ENCODE measurements at places on chromosomes 7 and 10.

DNA sequence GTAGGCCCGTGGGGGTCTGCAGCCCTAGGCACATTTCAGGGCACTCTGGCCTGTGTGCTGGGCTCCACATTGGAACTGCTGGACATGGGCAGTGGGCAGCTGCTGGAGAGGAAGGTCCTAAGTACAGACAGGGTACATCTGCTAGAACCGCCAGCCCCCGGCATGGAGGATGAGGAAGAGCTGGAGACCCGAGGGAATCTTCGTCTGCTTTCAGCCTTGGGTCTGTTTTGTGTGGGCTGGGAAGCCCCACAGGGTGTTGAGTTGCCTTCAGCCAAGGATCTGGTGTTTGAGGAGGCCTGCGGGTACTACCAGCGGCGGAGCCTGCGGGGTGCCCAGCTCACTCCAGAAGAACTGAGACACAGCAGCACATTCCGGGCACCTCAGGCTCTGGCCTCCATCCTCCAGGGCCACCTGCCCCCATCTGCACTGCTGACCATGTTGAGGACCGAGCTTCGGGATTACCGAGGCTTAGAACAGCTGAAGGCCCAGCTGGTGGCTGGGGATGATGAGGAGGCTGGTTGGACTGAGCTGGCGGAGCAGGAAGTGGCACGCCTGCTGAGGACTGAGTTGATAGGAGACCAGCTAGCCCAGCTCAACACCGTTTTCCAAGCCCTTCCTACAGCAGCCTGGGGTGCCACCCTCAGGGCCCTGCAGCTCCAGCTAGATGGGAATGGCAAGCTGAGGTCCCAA lies 1.4 kb downstream of the HPS6 start:
- no peak for DNase-seq

- no peak for DNase-seq
Measured at GRCh38 chr7:31445686-31446355, 68.1 kb upstream of the ITPRID1 start.

- DNase-seq: no peak
Measured at GRCh38 chr10:102001435-102002068, 54.4 kb downstream of the ARMH3 start.

- no peak for DNase-seq
Measured at GRCh38 chr7:48426966-48427555, 255.8 kb downstream of the ABCA13 start.

- no peak for DNase-seq
Measured at GRCh38 chr10:35324196-35324595, 12.1 kb upstream of the CCNY start.

DNA sequence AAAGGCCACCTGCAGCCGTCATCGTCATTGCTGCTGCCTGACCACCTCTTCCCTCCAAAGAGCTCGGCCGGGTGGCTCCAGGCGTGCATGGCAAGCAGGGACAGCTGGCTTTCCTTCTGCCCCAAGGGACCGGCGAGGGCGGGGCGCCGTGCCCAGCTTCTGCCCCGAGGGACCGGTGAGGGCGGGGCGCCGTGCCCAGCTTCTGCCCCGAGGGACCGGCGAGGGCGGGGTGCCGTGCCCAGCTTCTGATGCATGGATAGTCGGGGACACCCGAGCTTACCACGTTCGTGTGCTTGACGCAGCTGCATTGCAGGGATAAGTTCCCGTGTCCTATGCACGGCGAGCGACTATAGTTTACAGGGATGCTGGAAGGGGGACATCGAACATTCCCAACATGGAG lies 27.0 kb downstream of the CFAP46 start:
- DNase-seq: no peak
